ENCODE measurements at places on chromosomes 3 and 15. TPM values are rescaled to one million over a fixed set of nuclear protein-coding genes. Genes with fewer than 3 reads are reported as not detected.
A peak's percentile ranks its signal among the peaks of the same experiment; 100 is the strongest.

MOBP gene
- not detected for total RNA-seq

DPPA4 gene
- total RNA-seq: not detected

GP5 gene
- total RNA-seq: under 0.01 TPM

SCAPER gene
- total RNA-seq: 11.7 TPM

GPR149 gene
- not detected for total RNA-seq

CRTC3 gene
- 17.3 TPM for total RNA-seq

CHRNB4 gene
- not detected for total RNA-seq

GRCh38 chr15:48477795-48478360, 146.6 kb downstream of the DUT start:
- no peak for DNase-seq

- DNase-seq: peak; percentile 37
Observed at GRCh38 chr15:89776274-89777072, at the start of gene MESP2. Gene MESP2, plus strand, starts transcription at chr15:89776332. Its CDS starts 26 bp downstream, at chr15:89776358.

GRCh38 chr3:14561051-14561960, 21.2 kb upstream of the GRIP2 start:
- DNase-seq: no peak

DNA sequence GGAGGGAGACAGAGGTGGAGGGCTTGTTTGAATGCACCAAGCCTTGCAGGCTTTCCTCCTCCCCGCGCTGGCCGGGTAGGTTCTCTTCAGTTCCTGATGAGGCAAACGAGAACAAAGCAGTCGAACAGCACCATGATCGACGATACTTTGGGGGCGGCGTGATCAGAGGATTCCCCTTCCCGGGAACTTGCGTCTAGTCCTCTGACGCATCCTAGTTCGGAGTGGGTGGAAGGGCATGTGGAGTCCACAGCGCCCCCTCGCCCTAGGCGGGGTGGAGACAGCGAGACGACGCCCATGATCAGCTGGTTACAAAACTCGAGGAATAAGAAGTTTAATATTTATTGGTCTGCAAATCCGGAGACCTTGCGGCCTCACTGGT, 452 bp upstream of the SV2B start:
- no peak for DNase-seq

DNA sequence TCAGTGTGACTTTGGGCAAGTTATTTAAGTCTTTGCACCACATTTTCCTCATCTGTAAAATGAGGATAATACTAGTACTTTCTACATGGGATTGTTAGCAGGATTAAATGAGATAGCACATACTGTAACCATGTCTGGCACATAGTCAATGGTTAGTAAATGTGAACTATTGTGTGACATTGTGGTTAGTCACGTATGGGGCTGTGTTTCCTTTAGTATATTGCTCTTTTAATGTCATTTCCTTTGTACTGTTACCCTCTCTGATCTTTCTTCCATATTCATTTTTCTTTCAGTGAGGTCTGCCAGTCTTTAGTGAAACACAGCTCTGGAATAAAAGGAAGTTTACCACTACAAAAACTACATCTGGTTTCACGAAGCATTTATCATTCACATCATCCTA, 21.4 kb downstream of the OPA1 start:
- DNase-seq: no peak

- no peak for DNase-seq
Observed at GRCh38 chr15:49649987-49650386, 29.1 kb downstream of the DTWD1 start.

DNA sequence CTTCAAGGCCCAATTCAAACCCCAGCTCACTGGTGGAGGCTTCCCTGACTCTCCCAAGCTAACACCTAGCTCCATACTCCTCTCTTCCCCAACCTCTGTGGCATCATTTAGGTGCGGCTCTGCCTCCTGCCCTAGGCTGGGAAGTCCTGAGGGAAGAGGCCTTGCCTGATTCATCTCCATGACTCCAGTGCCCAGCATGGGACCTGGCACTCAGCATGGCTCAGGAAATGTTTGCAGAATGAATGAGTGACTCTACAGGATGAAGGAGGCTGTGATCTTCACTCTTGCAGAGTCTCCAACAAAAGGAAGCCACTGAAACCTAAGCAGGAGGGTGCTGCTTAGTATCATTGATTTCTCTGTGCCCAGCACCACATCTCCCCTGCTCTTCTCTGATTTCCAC, 34.5 kb upstream of the INSYN1 start:
- no peak for DNase-seq

DNA sequence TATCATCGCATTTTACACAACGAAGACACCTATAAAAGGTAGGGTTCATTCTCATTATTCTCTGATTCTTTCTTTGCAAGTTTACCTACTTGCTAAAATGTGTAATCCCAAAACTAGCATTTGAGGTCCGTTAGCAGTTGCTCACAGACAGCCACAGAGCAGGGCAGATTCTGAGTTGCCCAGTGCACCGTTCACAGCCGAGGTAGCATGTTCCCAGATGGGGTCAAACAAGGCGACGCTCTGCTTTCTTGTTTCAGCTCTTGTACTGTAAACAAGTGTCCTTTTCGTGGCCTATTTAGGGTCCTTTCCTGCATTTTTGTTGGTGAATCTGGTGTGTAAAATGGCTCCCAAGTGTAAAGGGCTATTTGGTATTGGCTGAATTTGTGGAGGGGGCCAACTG, 3.1 kb downstream of the PPP1R2 start:
- no peak for DNase-seq

DNA sequence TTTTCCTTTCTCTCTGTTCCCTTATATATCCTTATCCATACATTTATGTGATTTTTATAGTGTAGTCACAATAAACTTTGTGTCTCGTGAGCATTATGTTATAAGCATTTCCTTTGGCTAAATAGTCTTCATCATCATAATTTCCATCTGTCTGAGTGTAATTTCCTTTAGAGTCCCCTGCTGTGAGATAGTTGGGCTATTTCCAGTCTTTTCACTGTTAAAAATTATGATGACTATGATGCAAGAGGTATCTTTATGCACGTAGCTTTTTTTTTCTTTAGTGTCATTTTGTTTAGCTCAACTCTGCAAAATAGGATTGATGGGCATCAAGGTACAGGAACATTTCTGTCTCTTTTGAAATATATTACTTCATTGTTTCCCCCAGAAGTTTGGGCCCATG, 26.9 kb upstream of the CA12 start:
- DNase-seq: no peak
